ENCODE measurements at places on chromosomes 11 and 22.

- DNase-seq = no peak
Measured at GRCh38 chr22:48742556-48743343, 1084.9 kb downstream of the BRD1 start.

GRCh38 chr22:40638261-40638660 is 1.7 kb upstream of the MRTFA start:
- DNase-seq = no peak

DNA sequence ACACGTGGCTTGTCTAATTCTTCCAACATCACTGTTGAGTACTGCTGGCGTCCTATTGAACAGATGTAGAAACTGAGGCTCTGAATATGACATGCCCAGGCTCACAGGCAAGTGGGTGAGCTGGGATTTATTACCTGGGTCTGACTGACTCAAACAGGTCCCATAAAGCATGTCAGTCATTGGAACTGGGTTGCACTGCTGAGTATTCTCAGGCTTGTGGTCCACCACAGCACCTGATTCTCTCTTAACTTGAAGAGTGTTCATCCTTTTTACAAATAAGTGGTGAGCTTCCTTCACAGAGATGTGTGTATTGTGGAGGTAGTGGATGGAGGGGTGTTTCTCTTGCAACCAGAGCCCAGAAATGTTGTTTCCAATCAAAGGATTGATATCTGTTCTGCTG is 44.5 kb downstream of the SC5D start:
- DNase-seq = no peak

DNA sequence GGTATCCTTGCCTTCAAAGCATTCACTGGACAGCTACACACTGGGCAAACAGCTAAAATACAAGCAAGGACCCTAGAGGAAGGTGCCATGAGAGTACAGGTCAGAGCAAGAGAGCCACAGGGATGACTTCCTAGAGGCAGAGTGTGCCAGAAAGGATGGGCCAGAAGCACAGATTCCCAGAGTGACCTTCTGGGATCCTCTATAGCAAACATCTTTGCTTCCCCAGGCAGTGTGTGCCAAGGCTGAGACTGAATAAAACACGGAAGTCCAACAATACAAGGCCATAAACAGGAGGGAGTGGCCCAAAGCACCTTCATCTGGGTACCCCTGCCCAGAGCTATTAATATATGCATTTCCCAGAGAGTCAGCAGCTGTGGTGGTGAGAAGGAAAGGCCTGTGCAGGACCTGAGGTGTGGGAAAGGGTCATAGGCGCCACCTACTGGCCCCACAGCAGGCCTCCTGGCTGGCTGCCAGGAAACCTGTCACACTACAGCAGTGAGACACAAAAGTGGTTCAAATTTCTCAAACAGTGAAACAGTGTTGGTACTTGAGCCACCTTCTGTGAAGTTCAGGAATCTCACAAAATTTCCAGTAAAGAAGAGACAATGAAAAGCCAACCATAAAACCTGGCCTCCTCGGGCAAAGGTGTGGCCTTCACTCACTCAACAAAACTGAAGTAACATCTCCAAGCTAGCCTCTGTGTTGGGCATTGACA is 20.3 kb downstream of the CLPB start:
- peak; percentile 90 for DNase-seq

GRCh38 chr22:50046481-50047245 is 11.4 kb downstream of the TTLL8 start:
- no peak for DNase-seq

DNA sequence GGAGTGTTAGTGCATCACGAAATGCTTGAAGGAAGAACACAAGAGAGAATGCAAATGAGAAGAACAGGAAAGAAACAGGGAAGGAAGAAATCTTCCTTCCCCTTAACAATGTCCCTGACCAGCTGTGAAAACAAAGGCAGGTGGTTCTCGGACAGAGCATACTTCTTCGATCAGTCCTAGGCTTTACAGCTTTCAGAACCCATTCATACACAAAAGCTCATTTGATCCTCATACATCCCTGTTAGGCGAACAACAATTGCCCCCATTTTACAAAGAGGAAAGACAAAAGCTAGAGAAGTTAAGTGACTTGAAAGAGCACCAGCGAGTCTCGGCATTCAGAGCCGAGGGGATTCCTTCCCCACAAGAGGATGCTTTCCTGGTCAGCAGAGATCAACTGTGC is 57.2 kb upstream of the LRRC55 start:
- no peak for DNase-seq

DNA sequence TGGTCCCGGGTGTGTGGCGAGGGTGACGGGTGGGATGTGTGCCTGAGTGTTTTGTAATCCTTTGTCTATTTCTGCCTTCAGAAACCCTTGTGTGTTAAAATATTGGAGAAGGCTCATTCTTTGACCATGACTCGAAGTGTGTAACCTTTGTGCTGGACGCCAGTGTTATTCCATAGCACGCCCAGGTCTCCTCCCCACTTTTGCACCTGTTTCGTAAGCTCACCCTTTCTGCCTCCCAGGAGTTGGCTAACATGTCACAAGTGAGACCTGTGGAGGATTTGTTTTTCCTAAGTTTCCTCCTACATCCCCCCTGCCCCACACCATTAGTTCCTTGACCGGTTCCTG is 382 bp downstream of the C11orf54 start:
- no peak for DNase-seq

DNA sequence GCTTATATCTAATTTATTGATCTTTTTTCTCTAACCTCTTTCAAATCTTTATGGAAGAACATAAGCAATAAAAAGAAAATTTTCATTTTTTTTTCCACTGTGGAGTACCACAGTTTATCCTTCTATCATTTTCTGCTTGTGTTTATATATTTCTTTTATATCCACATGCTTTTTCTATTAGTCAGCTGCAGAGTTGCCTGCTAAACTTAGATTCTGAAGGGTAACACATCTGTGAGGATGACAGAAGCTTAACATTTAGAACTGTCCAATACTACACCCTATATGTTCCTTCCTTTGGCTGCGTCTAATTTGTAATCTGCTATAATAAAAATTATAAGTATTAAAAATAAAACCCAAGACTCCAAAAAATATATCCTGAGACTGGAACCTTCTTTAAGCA is 20.8 kb downstream of the CCDC90B start:
- no peak for DNase-seq

- DNase-seq = no peak
Measured at GRCh38 chr11:32960553-32961164, 55.0 kb upstream of the DEPDC7 start.

- DNase-seq = no peak
Measured at GRCh38 chr11:60221692-60222091, 21.2 kb downstream of the MS4A4E start.

GRCh38 chr11:59857439-59858434 is 8.6 kb downstream of the TCN1 start:
- DNase-seq = no peak

GRCh38 chr11:33635161-33635560 is 65.5 kb downstream of the C11orf91 start:
- no peak for DNase-seq

GRCh38 chr11:88360141-88360540 is 22.6 kb upstream of the CTSC start:
- DNase-seq = no peak

GRCh38 chr11:61967116-61967923 is at the start of gene FTH1:
Gene FTH1 (minus strand): TSS chr11:61967634. CDS start chr11:61967425, 209 bp downstream.
- peak; percentile 91 for DNase-seq

DNA sequence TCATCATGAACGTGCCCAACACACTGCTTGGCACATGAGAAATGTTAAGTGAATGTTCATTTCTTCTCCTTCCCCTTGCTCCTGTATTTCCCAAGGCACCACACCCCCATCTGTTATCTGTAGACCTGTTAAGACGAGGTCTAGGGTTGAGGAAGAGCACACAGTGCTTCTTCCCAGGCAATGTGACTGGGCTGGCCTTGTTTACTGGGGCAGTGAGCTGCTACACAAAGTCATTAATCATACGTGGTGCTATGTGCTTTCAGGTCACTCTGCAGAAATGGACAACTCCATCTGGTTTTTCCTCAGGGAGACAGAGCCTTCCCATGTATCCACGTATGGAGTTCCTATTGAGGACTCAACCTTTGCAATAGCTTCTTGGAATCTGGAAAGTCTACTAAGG is 118.7 kb downstream of the KCNC1 start:
- DNase-seq = no peak

Measured in liver (tissue), 10 donors.